ENCODE measurements at places on chromosomes 7 and 10.

GRCh38 chr7:74405899-74406512, 47.7 kb upstream of the GTF2IRD1 start:
- DNase-seq, result no peak

GRCh38 chr7:147304376-147304775, 1187.8 kb downstream of the CNTNAP2 start:
- DNase-seq, result no peak

GRCh38 chr7:8881916-8882315, 448.5 kb downstream of the NXPH1 start:
- no peak for DNase-seq

DNA sequence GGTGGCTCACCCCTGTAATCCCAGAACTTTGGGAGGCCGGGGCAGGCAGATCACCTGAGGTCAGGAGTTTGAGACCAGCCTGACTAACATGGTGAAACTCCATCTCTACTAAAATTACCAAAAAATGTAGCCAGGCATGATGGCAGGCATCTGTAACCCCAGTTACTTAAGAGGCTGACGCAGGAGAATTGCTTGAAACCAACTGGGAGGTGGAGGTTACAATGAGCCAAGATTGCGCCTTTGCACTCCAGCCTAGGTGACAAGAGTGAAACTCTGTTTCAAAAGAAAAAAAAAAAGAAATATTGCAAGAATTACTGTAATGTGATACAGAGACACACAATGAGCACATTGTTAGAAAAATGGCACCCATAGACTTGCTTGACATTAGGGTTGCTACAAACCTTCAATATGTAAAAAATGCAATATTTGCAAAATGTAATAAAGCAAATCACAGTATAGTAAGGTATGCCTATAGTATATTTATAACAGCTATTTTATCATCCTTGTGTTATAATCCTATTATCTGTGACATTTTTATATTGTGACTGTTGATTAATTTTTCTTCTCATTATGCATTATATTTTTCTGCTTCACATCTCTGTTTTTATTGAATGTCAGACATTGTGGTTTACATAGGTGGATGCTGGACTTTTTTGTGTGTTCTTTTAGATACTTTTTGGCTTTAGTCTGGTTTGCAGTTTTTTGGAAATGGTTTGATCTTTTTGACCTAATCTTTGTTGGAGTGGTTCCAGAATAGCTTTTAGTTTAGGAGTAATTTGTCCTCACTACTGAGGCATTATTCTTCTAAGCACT, 55.4 kb upstream of the HELLS start:
- DNase-seq, result no peak

Data from GM23248 (cell line).